Occipital lobe (tissue), 3 donors: ENCODE measurements at places on chromosomes 1 and 21.

DNA sequence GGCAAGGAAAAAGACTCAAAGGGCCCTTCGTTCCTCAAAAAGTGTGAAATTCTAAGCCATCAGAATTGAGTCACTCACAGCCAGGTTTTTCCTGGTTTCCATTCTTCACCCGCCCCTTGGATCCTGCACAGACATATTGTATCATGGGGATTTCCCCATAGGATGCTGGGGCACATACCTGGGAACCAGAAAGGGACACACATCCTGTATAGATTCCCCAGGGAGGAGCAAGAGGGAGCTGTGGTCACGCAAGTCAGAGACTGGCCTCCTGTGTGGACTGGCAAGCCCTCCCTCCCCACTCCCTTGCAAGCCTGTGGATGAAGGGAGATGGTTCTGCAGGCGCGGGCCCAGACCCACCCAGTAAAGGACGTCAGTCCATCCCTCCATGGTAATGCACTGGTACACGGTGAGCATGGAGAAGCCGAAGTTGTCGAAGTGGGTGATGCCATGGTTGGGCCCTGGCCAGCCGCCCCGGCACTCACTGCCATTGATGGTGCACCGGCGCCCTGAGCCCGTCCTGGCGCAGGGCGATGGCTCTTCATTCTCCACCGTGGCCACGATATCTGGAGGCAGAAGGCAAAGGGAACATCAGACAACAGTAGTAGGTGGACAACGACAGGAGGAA is 23.2 kb downstream of the CACNA1S start:
- no peak for DNase-seq

DNA sequence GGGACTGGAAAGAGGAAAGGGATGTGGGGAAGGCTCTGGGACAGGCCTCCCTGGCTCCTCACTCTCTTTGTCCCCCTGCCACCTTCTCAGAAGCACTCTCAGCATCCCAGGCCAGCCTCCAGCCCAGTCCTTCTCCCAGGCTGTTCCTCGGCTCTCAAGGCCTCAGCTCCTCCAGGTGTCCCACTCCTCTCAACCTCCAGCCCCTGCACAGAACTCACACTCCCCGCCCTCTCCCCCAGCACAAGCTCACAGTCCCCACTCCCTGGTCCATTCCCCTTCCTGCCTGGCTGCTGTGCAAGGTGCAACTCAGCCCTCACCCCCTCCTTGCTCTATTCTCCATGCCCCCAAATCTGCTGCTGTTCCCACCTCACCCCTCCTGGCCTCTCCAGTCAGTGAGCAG is 185.0 kb downstream of the HIVEP3 start:
- no peak for DNase-seq

DNA sequence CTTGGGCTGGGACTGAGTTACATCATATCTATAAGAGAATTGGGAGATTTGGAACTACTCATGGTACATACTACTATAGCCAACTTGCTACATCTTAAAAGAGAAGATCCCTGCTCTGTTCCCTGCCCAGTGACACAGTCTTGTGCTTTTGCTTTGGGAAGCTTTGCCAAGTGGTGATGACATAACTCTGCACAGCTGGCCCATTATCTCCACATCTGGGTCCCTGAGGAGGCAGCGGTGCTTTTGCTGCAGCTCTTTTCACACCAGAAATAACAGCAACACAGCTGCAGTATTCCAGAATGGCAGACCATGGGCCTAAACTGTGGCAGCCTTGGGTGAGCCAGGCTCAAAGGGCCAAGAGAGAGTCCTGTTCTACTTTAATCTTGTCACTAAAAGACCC is 296.0 kb downstream of the HHAT start:
- DNase-seq = peak; percentile 13

- DNase-seq = no peak
Observed at GRCh38 chr1:55124470-55124869, 85.1 kb downstream of the PCSK9 start.

DNA sequence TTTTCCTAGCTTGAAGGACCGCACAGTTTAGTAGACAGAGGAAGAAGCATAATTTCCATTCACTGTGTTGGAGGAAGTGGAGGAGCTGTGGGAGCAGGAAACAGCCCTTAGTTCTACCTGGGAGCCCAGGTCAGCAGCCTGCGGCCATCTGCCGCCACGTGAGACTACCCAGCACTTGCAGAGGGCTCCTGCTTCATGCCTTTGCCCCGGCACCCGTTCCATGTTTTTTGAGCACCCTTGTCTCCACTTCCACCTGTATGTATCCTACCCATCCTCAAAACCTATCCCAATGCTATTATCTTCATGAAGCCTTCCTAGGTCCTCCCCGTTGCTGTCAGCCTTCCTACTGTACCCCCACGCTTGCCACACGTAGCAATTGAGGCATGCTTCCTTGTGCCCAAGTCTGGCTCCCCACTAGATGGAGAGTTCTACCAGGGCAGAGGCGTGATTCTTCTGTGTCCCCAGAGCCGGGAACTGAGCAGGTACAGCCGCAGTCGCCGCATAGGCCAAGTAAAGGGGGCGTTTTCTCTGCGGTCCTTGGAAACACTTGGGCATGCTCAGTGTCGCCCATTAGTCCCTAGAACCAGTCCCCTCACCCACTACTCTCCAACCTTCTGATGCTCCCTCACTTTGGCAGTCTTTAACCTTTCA is 1.9 kb downstream of the SLC6A9 start:
- peak; percentile 49 for DNase-seq

GRCh38 chr1:156439036-156439776 is 61.4 kb downstream of the MEF2D start:
- no peak for DNase-seq

DNA sequence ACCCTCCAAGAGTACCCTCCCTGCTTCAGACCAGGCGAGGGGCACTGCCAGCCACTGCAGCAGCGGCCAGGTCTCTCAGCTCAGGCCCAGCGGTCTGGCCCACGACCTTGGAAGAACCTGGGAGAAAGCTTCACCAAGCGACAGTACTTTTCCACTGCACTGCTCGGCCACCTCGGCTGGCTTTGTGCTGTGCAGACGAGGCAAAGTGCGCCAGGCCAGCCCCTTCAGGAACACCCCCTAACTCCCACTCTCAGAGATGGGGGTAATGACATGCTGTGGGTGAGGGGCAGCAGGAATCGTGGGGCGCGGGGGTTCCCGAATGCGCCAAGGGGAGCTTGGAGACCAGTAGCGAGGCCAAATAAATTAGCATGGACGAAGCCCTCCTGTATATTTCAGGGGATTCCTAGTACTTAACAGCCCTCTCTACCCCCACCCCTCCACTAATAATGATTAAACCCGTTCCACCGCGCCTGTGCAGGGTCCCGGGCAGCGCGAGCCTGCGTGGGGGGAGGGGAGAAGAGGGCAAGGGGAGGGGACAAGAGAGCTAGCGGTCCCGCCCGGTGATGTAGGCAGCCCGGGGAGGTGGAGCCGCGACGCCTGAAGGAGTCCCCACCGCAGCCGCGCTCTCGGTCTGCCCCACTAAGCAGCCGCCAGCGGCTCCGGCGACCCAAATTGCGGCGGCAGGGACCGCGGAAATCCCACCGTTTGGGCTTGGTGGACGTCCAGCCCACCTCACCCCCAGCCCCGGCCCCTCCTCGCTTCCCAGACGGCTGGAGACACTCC is at the start of gene FAM43B:
Gene FAM43B, plus strand, starts transcription at position 629 of the 783 bp plus-strand sequence. CDS start 401 bp downstream, outside the sequence.
- DNase-seq = peak; percentile 72

GRCh38 chr1:177343445-177343844 is 172.7 kb downstream of the BRINP2 start:
- DNase-seq = no peak

DNA sequence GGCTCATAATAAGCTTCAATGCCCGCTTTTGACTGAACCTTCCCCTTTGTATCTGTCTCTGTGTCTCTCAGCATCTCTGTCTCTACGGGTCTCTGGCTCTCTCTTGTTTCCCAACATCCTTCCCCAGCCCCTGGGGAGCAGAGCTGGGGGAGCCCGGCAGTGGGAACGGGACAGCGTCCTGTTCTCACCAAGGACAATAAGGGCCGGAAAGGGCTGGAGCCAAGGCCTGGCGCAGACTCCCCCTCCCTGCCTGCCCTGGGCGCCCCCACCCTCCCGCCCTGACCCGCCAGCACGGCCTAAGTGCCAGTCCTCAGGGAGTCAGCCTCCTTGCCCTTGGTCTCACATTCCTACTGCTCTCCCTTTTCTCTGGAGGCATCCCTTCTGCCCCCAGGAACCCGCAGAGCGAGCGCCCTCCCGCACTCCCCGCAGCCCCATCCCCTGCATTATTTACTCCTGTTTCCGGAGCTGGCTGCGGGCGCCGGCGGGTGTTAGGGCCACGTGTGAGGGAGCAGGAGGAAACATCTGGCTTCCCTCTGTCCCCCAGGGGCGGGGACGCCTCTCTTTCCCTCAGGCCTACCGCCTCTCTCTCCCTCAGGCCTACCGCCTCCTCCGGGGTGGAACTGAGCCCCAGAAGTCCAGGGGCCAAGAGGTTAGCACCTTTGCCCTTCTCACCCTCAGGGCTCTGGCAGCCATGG is 6.5 kb downstream of the KRTCAP2 start:
- DNase-seq = no peak

GRCh38 chr1:212037900-212038299 is 2.4 kb downstream of the DTL start:
- DNase-seq = no peak

DNA sequence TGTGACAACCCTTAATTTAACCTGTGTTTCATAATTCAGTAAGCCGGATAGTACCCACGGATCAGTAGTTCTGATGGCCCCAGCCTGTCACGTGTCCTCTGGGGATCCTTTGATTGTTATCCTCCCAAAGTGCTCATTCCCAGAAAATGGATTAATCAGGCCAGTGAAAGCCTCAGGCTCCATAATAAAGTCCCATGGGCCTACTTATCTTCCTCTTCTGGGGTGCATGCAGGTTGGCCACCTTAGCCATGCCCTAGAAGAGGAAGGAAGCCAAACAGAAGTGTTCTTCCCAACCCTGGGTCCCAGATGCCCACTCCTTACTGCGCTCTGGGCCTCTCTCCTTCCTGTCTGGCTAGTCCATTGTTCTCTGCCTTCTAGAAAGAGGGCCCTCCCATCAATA is 146.1 kb downstream of the EDEM3 start:
- no peak for DNase-seq

- DNase-seq = no peak
Observed at GRCh38 chr1:113281550-113281949, 108.8 kb upstream of the MAGI3 start.
